ENCODE measurements at places on chromosomes 3 and 15.

- DNase-seq: no peak
These were observed 166.8 kb upstream of the LRRN1 start for GRCh38 chr3:3632449-3632848.

DNA sequence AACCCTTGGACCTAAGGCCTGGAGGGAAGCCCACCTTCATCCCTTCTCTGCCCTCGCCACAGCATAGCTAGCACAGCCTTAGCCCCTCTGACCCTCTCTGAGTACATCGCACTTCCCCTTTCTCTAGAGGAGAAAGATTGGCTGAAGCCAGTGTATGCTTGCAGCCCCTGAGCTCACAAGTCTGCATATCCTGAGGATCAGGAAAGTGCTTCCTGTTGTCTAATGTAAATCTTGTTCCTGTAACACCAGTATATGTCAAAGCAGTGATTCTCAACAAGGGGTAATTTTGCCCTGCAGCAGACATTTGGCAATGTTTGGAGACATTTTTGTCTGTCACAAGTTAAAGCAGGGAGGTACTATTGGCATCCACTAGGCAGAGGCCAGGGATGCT is 2.2 kb upstream of the PRKCD start:
- no peak for DNase-seq

DNA sequence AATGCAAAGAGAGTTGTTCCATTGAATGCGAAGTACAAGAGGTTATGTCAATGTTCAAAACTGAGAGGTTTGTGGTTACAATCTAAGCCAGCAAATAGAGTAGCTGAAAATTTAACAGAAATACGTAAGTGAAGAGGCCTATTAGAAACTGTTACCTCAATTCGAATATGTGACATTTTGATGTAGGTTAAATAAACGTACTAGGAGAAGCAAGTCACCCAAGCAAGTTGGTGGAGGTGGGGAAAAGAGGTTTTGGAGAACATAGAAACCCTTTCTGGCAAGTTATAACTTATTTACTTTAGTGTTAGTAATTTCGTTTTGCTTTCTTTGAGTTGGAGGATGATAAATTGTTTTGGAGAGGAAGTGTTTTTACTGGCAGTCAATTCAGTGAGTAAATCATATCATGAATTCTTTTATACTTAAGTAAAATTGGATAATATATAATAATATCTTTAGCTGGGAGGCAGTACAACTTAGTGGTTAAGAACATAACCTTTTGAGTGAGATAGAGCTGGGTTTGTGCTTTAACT is 91.2 kb upstream of the NAALADL2 start:
- no peak for DNase-seq

DNA sequence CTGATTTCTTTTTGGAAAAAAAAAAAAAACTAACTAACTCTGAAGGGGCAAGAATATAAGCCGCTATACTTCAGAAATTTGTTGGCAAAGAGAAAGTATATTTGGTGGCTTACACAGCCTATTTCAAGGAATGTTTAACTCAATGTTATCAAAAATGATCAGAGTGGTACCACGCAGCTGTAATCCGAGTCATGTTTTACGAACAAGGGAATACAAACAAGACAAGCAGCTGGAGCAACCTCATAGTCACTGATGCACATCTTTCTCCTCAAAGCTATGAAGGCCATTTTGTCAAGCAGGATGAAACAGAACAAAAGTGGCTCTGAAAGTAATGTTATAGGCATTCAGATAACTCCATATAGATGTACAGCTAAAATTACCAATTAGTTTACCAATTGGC is 81.2 kb downstream of the SCAPER start:
- no peak for DNase-seq

DNA sequence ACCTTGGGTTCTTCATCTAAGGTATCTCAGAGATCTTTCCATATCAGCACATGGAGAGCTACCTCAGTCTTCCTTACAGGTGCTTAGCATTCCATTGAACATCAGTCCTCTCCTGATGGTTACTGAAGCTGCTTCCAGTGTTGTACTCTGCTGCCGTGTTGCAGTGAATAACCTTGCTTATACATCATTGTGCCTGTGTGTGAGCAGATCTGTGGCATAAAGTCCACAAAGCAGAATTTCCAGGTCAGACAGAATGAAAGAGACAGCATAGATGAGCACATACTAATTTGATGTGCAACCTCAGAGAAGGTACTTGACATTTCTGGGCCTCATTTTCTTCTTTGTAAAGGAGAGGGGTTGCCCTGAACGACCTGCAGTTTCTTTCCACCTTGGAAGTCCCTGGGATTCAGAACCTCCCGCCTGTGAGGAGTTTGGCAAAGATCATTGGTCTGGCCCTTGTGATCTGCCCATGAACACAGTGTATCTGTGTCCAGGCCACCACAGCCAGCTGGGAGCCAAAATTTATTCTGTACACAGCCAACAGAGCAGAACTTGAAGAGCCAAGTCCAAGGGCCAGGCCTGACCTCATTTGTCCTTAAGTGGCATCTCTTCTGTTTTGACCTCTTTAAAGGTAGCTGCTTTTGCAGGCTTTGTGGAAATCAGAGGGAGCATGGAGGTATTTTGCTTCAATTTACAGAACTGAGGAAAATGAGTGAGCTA is 57.2 kb upstream of the SLC7A14 start:
- DNase-seq: no peak

- DNase-seq: peak; percentile 59
These were observed 19.2 kb upstream of the RAD18 start for GRCh38 chr3:8982509-8982908.

DNA sequence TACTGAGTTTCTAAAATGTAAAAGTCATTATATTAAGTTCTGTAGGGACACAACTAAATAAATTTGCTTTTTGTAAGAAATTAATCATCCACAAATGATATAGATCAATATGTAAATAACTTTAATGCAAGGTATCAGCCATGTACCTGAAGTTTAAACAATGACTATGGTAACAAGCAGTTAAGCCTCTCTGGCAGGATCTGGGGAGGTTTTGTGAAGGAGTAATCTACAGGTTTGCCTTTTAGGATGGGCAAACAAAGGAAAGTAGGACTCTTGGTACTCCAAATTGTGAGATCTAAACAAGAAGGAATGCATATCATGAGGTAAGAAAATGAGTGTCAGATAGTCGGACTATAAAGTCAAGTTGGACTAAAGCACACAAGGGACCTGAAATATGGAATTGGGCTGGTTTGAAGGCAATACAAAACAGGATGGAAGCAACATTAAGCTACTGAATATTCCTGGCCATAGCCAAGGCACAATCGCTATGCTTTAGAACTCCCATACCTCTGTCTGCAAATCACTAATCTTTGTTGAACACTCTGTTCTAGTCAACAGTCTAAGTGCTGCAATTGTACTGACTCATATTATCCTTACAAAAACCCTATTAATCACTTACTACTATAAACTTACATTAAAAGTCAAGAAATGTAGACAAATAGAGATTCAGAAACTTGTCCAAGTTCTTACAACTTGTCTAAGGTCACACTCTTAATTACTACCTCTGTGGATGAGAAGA is 412.8 kb downstream of the DIPK2A start:
- DNase-seq: no peak

- no peak for DNase-seq
These were observed 102.9 kb downstream of the FNDC3B start for GRCh38 chr3:172142051-172142863.

- DNase-seq: no peak
These were observed 1051.8 kb upstream of the CFAP20DC start for GRCh38 chr3:60101621-60102020.

GRCh38 chr3:149497966-149498670 is 23.6 kb downstream of the TM4SF4 start:
- DNase-seq: no peak

DNA sequence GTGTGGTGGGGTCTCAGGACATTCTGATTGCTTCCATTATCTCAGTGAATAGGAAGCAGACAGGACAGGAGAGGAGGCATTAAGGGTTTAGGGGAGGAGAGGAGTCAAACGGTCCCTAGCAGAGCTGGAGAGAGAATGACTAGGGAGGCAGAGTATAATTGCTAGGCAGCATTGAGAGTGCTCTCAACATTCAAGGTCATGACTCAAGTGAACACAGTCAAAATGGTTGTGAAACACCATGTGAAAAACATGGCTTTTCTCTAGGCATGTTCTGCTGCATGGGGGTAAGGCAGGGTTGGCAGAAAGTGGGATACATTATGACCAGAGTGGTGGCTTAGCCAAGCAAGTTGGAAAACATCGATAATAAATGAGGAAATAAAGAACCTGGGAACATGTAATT is 19.5 kb upstream of the HRH1 start:
- DNase-seq: no peak

DNA sequence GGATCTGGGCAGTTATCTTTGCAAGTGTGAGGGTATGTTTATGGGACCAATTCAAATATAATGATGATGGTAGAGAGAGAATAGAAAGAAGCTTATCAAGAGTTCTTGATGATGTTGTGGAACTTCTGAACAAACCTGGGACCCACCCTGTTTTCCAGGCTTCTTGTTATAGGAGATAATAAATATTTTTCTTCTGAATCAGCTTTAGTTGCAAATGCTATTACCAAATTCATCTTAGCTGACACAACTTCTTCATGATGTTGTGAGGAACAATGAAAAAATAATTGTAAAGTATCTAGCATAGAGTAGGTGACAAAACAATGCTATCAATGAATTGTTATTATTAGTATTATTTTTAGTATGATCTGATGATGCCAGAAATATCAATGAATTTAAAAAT is 43.5 kb upstream of the PTX3 start:
- no peak for DNase-seq

DNA sequence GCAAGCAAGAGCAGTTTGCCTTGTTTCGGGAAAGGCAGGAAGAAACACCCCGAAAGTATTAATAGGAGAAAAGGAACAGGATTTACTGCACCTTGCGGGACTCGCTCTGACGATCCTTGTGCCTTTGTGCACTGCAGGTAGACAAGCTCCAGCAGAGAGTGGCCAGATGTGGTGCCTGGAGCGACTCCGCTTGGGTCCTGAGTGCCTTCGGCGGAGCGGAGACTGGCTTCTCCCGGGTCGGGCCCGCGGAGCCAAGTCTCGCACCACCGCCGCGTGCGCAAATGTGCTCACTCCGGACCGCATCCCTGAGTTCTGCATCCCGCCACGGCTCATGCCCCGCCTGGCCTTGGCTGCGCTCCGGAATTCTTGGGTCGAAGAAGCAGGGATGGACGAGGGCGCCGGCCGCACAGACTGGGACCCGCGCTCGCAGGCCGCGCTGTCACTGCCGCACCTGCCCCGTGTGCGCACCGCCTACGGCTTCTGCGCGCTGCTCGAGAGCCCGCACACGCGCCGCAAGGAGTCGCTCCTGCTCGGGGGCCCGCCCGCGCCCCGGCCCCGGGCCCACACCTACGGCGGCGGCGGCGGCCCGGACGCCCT is 769 bp downstream of the C2CD4A start:
- peak; percentile 20 for DNase-seq

DNA sequence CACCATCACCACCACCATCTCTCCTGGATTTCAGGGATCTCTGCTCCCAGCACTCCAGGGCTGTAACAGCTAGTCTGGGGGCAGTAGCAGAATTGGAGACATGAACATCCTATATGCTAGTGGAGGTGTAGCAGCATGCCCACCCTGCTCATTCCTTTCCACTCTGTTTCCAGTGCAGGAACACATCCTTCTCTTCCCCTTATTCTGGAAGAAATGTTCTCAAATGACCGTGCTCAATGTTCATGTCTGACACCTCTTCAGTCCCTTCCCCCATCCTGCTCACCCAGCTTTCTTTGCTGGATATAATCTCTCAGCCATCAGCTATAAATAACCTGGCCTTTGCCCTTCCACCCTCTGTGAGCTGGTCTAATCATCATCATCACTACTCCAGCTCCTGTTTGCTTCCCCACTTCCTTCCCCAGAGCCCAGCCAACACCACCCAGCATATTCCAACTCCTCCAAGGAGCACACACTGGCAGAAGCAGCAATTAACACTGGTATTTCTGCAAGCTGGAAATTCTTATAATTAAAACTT is 31.1 kb downstream of the DCLK3 start:
- no peak for DNase-seq

- DNase-seq: peak; percentile 41
These were observed 70.7 kb downstream of the ANXA2 start for GRCh38 chr15:60326824-60327654.

All from femur (tissue), 1 donor.